Putamen (tissue), 1 donor: ENCODE measurements at places on chromosomes 11 and 22.

DNA sequence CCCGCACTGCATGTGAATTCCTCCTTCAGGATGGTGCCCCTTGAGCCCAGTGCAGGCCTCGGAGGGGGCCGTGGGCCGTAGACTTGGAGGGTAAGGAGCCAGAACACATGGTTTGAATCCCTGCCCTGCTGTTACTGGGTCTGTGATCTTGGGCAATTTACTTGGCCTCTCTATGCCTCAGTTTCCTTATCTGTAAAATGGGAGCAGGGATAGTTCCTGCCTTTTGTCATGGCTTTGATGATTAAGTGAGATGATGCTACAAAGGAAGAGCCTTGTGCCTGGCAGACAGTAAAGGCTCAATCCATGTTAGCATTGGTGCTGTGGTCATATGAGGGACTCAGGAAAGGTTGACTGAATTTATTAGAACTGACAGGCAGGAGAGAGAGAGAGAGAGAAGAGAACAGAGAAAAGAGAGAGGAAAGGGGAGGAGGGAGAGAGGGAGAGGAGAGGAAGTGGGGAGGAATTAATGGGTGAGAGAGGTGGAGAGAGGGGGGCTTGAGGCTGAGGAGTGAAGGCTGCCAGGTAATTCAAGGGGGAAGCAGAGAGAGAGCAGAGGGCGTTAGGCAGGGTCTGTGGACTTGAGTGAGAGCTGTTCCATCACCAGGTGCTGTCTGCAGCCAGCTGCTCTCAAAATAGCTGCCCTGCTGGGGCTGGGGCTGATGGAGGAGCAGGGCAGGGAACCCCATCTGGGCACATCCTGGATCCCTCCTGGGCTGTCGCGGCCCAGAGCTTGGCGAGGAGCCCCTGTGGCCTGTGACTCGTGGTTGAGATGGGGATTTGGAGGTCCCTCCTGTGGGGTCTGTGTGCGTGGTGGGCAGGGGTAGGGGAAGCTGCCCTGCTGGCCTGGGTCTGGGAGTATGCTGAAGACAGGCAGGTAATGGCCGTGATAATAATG is 44.1 kb downstream of the MCM5 start:
- DNase-seq, result no peak

DNA sequence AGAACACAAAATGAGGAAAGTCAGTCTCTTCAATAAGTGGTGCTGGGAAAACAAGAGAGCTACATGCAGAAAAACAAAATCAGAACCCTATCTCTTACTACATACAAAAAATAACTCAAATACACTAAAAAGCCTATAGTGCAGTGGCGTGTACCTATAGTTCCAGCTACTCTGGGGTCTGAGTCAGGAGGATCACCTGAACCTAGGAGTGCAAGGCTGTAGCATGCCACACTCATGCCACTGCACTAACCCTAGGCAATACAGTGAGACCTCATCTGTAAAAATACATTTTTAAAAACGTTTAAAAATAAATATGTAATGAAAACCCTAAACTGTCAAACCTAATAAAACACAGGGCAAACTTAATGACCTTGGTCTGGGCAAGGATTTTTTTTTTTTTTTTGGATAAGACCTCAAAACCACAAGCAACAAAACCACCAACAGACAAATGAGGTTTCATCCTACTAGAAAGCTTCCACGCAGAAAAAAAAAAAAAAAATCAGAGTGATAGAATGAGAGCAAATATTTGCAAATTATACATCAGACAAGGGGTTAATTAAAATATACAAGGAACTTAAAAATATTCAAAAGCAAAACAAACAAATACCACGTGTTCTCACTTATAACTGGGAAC is 35.2 kb downstream of the XKR3 start:
- DNase-seq, result no peak

DNA sequence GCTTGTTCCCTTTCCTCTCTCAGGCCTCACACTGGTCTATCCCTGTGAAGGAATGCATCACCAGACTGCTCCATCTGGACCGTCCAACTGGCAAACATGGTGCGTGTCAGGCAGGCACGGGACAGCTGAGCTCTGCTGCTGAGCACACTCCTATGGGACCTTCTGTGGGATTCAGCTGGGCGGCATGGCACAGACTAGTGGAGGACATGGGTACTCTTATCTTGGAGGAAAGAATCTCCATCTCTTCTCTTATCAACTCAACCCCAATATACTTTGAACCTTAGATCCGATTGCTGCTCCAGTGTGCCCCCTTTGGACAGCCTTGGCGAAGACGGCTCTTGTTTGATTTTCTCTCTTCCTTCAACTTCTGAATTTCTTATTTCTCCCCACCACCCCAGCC is 593.6 kb downstream of the ETS1 start:
- DNase-seq, result no peak

DNA sequence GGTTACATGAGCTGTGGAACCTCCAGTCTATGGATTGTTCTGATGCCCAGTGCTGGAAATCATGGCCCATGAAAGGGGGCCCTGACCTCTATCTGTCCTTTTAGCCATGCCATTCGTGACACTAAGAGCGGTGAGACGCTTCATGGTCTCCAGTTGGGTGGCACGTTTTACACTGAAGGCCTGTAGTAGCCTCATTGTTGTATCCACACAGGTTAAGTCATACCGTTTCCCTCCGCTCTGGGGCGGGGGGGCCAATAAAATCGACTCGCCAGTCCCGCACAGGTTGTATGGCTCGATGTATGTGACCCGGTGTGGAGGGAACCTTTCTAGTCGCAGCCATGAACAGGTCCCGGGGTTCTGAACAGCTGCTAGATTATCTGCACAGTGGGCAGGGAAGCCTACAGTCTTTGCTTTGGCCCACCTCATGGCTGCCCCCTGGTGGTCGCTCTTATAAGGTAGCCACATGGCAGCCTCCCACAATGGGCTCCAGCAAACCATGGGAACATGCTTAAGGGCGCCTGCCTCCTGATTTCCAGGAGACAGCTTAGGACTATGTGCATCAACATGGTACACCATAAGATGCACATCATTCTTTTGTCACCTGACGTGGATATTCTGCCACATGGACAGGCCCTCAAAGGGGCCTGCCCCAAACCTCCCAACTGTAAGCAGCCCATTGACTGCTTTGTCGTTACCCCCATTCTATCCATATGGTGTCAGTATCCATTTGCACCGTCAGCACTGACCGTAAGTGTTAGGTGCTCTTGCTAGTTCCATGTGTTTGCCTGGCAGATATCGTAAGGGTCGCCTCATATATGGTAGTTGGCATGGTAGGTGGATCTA is 19.7 kb upstream of the APOL3 start:
- DNase-seq, result no peak

GRCh38 chr11:839875-840617 is 2.3 kb downstream of the POLR2L start:
- DNase-seq, result no peak

GRCh38 chr11:78943841-78944240 is 369.2 kb upstream of the NARS2 start:
- no peak for DNase-seq

DNA sequence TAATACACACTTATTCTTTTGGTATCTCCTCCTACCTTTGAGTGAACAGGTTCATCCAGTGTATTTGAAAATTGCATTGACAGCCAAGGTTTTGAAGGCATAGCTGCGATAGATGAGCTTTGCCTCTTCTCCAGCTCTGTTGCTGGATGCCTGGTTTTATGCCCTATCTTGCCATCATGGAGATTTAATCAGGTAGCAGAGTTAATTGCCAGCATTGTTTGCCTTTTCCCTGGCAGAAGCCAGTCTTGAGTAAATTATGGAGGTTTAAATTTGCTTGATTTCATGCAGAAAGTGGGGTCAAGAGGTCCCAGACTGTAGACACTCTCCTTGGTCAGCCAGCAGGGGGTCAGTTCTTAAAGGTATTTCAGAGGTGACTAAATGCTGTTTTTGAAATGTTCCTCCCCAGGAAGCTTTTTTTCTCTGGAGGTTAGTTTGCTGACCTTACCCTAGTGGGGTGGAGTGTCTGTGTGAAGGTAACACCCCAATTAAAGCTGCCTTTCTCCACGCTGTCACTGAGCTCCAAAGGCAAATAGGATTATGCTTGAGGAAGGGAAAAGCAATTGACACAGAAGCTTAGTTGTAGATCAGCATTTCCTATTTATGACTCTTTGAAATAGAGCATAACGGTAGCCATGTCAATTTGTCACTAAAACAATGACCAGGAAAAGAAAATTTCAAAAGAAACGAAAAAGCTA is 96.0 kb downstream of the EXT2 start:
- no peak for DNase-seq

DNA sequence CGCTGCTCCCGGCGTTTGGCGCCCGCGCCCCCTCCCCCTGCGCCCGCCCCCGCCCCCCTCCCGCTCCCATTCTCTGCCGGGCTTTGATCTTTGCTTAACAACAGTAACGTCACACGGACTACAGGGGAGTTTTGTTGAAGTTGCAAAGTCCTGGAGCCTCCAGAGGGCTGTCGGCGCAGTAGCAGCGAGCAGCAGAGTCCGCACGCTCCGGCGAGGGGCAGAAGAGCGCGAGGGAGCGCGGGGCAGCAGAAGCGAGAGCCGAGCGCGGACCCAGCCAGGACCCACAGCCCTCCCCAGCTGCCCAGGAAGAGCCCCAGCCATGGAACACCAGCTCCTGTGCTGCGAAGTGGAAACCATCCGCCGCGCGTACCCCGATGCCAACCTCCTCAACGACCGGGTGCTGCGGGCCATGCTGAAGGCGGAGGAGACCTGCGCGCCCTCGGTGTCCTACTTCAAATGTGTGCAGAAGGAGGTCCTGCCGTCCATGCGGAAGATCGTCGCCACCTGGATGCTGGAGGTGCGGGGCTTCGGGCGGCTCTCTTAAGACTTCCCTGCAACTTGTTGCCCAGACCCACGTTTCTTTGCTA is at the start of gene CCND1:
Gene CCND1, plus strand, starts transcription at position 162 of the 587 bp plus-strand sequence. Its CDS starts 158 bp downstream, at position 320.
- DNase-seq, result peak; percentile 58

DNA sequence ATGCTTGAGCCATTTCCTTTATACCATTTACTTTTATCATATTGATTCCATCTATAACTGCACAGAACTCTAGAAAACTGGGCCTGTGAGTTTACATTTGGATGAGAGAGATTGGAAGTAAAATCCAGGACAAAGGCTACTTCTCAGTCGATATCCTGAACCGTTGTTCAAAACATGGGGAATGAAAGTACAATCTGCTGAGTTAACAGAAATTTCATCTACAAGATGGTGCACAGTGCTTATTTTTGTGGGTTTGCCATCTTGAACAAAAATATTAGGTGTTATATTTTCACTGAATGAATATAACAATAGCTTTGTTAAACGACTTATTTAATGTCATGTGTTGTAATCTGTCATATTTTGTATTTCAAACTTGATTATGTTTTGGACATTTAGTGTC is 622.6 kb downstream of the LUZP2 start:
- no peak for DNase-seq

- no peak for DNase-seq
These were observed 4.9 kb downstream of the GLYAT start for GRCh38 chr11:58726737-58727414.

DNA sequence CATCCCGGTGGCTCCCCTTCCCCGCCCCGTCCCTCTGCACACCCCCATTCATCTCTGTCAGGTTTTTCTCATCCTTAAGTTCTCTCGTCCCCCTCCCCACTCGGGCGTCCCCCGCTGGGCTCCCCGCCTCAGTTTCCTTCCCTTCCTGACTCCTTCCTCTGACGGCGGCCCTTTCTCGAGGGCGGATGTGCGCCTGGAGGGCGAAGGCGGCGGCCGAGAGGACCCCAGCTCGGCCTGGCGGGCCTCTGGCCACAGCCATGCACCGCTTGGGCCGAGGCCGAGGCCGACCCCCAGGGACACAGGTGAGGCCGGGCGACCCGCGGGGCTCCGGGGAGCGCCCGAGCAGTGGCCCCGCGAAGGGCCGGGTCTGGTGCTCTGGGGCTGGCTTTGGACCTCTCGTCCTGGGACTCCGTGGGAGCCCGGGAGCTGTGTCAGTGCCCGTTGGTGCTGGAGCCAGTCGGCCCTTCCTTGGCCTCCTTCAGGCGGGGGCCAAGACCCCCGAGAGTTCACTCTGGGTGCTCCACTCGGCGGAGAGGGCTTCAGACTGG is 2.9 kb downstream of the PHLDB1 start:
- DNase-seq, result no peak
